Stimulated activated CD8-positive, alpha-beta memory T cell treated with anti-CD3 and anti-CD28 coated beads, Interleukin-4, amount 100 ng/mL, for 1 hour (primary cell): ENCODE measurements at places on chromosomes 12 and 14.
A peak's percentile ranks its signal among the peaks of the same experiment; 100 is the strongest.

GRCh38 chr12:74959657-74960056 lies 250.0 kb downstream of the KCNC2 start:
- no peak for DNase-seq

DNA sequence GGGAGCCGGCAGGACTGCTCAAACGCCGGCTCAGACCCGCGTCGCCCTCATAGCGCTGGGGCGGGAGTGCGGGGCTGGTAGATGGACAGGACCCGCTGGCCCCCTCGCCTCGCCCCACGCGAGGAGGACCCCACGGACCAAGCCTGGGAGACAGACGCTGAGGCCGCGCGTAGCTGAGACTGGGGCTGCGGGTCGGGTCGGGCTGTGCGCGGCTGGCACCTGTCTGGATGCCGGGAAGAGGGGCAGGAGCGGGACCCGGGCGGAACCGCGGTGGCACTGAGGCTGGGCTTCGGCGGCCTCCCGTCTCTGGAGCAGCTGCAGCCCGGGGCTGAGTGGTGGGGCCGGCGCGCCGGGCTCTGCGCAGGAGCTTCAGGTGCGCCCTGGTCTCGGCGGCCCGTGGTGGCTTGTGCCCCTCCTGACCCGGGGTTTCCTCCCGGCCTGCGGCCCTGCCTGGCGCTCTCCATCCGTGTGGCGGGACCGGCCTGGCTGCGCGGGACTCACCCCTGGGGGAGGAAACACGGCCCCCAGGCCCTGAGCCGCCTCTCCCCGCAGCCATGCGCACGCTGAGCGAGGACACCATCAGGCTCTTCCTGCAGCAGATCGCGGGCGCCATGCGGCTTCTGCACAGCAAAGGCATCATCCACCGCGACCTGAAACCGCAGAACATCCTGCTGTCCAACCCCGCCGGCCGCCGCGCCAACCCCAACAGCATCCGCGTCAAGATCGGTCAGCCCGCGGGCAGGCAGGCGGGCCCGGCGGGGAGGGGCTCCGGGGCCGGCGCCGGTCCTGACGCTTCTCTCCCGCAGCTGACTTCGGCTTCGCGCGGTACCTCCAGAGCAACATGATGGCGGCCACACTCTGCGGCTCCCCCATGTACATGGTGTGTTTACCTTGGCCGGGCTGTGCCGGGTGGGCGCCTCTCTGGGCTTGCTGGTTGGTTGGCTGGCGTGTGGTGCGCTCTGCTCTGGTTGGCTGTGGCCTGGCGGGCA lies 14.0 kb downstream of the ULK1 start:
- DNase-seq, result no peak

DNA sequence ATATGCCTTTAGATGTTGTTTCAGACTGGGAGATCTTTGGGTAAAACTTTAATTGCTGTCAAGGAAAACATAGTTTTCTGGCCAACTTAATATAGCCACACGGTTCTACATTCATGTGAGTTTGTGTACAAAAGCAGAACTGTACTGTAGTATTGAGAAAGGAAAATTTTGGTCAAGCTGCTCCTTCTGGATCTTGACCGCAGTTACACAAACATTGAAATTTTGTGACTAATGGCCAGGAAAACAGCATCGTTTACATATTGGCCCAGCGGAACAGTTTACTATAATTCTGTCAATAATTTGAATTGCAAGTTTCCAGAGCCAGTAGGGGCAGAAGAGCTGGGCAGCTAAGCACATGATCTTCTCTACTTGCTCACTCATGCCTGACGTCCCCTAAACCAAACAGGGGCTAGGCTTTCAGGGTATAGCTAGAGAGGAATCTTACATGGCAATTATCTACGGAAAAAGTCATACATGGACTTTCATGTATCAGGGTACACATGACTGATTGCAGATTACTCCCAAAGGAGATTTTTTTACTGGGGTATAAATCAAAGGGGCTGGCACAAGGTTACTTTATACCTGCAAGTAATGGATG lies 11.4 kb upstream of the ART4 start:
- no peak for DNase-seq

DNA sequence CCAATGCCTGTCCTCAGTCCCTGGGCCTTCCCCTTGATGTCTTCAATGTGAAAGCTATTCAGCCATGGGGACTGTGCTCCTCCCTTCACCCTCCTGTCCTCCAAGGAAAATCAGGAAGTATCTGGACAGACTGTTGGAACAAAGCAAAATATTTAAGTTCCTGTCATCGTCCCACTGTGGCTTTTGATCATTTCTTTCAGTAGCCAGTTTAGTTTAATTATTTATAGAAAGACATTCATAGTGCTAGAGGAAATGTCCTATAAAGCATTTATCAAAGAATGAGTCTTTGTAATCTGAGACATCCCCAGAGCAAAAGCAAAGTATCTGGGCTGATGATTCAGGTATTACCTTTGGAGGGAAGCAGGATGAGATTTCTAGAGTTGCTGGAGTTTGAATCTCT lies 254.1 kb downstream of the NRXN3 start:
- DNase-seq, result no peak

DNA sequence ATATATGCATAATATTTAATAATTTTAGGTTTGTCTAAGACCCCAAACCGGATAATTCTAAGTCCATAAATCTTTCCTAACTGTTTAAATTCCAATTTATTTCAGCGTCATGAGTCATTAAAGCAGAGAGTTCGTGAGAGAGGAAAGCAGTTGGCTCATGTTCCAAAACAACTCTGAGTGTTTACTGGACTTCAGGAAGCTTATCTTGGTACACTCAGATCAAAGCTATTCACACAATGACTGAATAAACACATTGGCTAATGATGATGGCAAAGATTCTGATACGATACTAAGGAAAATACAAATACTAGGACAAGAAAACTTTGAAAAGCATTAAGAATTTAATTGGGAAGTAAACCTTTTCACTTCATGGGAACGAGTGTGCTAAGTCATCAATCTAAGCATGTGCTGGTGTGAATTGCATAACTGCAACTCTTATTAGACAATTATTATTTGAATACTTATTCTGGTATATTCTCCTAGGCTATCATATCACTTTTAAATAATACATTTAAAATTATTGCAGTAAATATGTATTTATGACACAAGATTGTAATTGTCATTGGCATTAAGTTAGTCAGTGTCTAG lies 34.8 kb upstream of the CLEC14A start:
- DNase-seq, result no peak

GRCh38 chr12:108846290-108846701 lies 11.1 kb downstream of the SSH1 start:
- DNase-seq, result no peak

DNA sequence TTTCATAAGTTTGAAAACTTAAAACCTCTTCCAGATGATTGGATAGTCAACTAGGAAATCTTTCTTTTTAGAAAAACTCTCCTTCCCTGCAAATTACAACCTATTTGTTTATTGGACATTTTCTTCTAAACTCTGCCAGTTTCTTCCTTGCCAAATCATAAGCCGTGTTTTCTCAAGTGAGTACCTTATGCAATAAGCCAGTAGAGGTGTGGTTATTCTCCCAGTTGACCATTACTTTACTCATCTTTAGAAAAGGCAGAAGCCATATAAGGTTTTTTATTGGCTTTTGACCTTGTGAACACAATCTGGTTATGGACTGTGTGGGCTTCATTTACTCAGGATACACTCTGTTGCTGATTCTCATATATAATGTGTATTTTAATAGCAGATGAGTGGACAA lies 14.6 kb downstream of the ACTR6 start:
- no peak for DNase-seq

- DNase-seq, result peak; percentile 10
Measured at GRCh38 chr14:77181603-77182437, at the start of gene TMEM63C. Gene TMEM63C, plus strand, starts transcription at chr14:77181798. Its CDS starts 37,016 bp downstream, at chr14:77218814.

DNA sequence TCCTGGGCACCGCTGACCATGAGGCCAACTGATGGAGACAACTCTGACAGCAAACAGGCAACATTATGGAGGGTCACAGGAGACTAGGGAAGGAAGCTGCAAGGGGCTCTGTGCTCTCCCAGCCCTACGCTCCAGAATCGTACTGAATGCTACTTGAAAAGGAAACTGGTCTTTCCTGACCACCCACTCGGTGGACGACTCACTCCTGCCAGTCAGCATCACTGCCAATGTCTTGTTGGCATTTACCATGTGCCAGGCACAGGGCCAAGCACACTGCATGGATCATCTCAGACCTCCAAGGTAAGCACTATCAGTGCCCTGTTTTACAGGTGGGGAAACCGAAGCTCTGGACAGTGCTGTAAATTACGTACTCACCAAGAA lies 38.0 kb downstream of the CCDC85C start:
- DNase-seq, result no peak

DNA sequence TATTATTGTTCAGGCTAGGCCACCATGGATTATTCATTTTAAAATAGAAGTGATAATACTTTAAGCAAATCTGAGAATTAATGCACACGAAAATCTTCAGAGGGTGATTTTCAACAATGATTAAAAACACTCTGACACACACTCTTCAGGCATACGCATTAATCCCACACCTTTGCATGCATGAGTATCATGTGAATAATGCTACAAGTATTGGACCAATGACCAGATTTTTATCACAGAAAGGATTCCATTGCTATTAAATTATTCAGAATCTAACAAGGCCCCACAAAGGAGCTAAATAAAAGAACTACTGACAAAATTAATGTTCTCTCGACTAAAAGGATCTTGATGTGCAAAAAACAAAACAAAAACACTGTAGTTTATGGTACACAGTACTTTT lies 11.1 kb downstream of the EPS8 start:
- no peak for DNase-seq

GRCh38 chr12:96047229-96048211 lies 12.1 kb upstream of the LTA4H start:
- DNase-seq, result no peak

DNA sequence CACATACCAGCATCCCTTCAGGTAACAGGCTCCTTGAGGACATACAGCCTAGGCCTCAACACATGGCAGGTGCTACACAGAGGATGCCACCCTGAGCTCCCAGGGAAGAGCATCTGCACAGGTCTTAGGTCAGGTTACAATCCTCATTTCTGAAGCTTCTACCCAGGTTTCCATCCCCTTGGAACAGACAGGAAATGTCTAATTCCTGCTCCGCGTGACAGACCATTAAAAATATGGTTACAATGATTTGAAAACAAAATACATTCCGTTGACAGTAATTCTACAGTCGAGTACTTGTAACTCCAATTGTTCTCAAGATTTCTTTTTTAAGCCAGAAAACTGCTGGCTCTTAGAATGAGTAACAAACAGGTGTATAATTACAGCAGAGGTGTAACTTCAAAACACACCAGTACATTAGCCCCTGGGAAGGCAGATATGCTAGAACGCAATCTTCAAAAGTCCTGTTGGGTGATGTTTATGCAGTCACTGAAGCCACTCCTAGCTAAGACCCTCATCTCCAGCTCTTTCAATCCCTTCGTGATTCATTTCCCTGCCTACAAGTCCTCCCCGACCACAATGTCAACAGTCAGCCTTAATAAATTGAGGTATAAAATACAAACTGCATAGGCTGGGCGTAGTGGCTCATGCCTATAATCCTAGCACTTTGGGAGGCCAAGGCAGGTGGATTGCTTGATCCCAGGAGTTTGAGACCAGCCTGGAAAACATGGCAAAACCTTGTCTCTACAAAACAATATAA lies 11.6 kb downstream of the SETD3 start:
- DNase-seq, result no peak

GRCh38 chr12:9831720-9832119 lies 4.4 kb downstream of the KLRF1 start:
- DNase-seq, result no peak

- DNase-seq, result no peak
Measured at GRCh38 chr14:88871429-88871828, 47.0 kb downstream of the TTC8 start.

DNA sequence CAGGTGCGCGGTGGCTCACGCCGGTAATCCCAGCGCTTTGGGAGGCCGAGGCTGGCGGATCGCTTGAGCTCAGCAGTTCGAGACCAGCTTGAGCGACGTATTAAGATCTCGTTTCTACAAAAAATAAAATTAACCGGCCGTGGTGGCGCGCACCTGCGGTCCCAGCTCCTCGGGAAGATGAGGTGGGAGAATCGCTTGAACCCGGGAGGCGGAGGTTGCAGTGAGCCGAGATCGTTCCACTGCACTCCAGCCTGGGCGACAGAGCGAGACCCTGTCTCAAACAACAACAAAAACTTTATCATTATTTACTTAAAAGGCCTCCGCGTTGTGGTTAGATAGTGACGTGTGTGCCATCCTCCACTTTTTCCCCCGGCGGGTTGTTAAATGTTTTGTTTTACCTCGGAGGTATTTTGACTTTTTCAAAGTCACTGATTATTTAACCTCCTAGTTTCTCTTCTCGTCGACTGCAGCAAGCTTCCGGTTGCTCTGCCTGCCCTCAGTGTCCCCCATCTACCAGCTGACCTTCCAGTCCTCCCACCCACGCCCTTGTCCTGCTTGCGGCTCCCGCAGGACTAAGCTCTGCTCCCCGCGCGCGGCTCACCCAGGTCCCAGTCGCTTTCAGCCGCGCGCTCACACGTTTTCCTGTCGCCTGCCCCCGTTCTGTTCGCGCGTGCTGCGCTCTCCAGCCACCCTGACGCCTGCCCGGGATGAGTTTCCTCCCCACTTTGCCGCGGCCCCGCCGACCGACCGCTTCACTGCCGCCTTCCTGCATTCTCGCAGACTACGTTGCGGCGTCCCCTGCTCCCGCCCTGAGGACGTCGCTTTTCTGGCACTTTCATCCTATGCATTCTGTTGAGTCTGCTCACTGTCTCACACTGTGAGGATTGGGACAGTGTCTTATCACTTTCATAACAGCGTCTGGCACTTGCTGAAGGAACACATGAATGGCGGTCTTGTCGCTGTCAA lies 1.2 kb upstream of the SCAF11 start:
- peak; percentile 37 for DNase-seq

- no peak for DNase-seq
Measured at GRCh38 chr12:111756681-111757080, 10.1 kb upstream of the ALDH2 start.

DNA sequence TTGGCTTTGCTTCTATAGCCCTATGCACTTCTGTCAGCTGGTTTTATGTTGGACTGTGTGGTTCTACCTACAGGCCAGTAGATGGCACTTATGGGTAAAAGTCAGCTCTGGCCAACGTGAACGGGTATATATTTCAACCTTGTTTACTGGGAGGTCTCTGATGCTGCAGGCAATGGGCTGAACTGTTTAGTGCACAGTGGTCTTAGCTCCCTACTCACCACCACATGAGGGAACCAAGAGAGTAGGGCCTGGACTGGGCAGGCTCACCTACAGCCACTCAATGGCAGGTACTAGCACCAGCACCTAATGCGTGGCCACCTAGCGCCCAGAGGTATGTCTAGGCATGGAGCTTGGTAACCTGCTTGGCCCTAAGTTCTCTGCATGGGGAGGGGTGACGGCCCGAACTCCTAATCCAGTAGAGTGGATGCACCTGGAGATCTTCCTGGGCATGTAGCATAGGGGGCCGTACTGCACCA lies 481.8 kb downstream of the TMEM117 start:
- no peak for DNase-seq

DNA sequence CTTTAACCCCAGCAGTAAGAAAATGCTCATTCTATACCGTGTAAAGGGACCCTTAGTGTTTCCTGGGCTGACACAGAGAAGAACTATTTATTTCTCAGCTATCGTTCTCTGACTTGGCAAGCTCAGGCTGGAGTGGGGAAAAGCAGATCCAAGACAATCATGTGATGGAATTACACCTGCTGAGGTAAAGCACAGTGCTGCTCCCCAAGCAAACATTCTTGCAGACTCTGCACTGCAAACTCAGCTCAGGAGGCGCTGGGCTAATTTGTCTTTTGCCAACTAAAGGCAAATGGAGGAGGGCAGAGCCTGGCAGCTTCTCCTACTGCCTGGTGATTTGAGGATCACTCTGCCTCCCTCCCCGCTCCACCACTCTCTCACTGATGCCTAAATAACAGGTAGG lies 57.8 kb upstream of the FUT8 start:
- DNase-seq, result no peak
